ENCODE measurements at places on chromosomes 13 and 19.

DNA sequence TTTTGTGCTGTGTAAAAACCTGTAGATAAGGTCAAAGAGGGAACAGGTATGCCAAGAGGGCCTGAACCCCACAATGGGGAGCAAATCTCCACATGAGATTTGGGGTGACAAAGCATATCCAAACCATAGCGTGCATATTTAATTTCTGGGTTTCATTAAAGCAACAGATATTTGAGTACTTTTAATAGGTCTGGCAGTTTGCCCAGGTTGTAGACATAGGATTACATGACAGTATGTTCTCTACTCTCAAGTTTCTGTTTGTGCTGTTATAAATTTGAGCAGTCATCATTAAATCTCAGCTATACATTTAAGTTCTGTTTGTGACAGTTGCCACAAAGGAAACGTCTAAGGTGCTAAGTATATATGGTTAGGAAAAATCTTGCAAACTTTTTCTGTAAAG is 236.4 kb downstream of the ATP8A2 start:
- DNase-seq, result no peak

DNA sequence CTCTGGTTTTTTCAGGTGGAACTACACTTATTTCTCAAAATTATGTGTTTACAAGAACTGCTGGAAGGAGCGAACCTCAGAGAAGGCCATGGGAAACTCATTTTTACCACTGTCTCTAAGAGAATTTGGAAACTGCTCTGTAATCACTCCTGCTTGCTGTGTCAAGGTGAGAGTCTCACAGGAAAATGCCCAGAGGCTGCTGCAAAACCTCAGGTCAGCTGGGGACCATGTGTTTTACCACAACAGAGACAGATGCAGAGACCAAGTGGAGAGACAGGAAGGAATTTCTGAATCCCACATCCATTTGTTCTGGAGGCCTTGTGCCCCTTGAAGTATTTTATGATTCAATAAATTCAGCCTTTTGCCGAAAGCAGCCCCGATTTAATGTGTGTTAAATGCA is 743.8 kb upstream of the SLC10A2 start:
- no peak for DNase-seq

DNA sequence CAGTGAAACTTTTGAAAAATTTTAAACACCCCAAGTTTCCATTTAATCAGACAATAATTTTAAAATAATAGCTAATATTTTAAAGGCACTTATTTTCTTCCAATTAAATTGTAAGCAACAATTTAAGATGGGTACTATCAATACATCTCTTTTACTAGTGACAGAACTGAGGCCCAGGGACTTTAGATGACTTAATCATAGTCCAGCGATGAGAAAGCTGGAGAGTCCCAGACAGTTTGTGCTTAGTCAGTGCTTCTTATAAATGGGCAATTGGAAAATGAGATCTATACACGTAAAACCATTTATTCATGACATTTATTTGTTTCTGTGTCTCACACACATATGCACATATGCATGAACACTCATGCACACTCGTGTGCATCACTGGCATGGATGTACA is 2063.5 kb downstream of the PCDH9 start:
- DNase-seq, result no peak

GRCh38 chr13:40508127-40508526 is 158.3 kb downstream of the FOXO1 start:
- DNase-seq, result no peak

- DNase-seq, result no peak
These were observed 96.7 kb upstream of the CLDN10 start for GRCh38 chr13:95455782-95456181.

DNA sequence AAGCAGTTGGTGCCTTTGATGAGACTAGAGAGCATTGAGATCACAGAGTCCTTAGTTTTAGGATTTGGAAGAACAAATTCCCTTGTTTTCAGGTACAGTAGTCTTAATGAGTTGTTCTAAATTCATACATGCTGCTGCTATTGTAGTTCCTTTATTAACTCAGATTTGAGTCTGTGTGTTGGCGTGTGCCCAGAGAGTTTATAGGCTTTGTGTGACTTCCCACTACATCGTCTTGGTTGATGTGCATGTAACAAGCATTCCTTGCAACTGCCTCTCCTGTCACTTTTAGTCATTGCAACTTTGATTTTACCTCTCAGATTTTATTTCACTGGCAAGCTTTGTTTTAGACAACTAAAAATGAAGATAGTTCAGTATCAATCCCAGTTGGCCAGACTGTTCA is 135.5 kb downstream of the ZAR1L start:
- DNase-seq, result no peak

DNA sequence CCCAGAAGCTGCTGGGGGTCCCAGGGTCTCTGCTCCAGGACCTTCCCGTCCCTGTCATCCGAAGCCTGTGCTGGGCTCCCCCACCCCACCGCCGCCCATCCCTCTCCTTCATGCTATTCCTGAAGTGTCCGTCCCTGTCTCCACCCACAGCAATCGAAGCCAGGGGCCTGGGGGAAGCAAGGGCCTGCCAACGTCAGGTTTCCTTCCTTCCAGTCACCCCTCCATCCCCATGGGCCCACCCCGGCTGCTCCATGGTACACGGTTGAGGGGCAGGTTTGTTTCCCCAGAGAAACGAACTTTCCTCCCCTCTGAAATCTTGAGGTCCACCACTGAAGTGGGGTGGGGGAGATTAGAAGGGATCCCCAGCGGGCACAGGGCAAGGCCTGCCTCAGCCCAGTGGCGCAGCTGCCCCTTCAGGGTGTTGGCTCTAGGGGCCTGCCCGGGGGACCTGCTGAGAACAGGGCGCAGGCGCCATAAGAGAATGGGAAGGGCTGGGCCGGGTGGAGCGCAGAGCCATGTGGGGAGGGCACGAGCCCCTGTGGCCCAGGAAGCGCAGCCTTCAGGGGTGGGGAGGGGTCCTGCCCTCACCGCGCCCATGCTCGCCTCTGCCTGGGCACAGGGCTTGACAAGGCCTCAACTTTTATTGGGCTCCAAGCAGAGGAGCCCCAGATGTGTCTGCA is 16.1 kb downstream of the CEBPG start:
- DNase-seq, result no peak

DNA sequence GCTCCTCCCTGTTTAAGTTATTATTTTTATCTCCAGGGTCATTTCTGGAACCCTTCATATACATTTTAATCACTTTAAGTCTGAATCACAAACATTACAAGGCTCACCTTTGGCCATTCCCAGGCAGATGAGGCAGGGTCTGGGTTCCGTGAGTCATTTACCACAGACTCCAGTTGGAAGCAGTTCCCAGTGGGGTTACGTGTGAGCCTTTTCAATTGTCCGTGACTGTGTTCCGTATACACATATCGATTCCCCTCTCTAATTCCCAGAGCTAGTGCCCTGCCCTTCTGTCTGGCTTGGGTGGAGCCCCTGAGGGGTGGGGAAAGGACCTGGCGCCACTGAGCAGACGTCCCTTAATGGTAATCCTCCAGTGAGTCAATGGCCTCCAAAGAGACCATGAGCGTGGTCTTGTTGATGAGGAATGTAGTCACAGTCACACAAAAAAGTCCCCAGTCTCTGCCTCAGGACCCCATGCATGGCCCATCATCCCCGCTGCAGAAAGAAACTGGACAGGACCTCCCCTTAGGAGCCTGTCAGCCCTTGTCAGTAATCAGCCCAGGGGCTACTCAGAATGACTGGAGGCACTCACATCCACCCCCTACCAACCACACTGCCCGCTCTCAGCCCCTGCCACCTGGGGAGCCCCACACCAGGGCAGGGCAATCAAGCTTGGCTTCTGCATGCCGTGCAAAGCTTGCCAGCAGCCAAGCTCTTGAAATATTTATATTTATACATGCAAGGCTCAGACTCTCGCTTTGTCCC is 144.4 kb downstream of the ZIC5 start:
- DNase-seq, result no peak

- no peak for DNase-seq
These were observed 9.1 kb upstream of the SERTAD3 start for GRCh38 chr19:40453151-40453735.

- no peak for DNase-seq
These were observed 488.3 kb downstream of the PCDH17 start for GRCh38 chr13:58119804-58120203.

- no peak for DNase-seq
These were observed 263.7 kb upstream of the PCDH9 start for GRCh38 chr13:67493835-67494234.

- DNase-seq, result peak; percentile 78
These were observed 28.8 kb downstream of the ACTN4 start for GRCh38 chr19:38676023-38676877.

DNA sequence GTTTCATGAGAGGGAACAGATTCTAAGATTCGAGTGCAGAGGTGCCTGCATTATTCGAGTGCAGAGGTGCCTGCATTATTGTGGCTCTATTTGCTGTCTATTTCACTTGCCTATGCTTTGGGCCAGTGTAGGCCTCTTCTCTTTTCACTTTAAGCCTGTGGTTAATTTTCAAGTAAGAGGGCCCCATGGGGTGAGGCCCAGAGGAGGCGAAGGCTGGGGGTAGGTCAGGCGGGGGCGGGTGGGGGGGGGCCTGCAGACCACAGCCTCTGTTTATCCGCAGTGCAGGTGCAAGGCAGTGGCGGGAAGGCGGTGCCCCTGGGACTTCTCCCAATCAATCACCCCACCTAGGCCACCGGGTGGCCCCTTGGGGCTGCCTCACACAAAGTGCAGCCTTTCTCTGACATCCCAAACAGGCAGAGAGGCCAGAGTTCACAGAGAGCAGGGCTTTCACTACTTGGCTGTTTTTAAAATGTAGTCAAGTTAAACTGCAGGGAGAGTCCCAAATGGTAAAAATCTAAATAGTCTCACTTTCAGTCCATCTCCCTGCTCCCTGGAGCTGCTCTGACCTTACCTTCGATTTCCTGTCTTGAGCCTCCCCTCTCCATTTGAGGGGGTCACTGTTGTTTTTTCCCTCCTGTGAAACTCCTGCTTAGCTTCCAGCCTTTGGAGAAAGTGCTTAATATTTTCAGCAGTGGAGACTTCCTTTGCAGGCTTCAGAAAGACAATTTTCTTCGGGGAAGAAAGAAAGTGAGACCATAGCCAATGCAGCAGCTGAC is 249.0 kb downstream of the DLEU7 start:
- DNase-seq, result no peak

DNA sequence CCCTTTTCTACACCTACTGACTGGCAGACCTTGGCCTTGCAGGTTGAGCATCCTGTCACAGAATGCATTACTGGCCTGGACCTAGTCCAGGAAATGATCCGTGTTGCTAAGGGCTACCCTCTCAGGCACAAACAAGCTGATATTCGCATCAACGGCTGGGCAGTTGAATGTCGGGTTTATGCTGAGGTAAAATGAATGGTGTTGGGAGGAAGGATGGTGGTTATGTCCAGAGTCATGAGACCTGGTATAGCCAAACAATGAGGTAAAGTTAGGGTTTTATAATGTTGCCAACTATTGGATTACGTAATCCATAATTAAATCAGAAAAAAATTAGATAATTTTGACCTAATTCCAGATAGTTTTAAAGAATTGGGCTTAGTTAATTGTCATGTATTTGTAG is 212.5 kb downstream of the PCCA start:
- DNase-seq, result no peak

DNA sequence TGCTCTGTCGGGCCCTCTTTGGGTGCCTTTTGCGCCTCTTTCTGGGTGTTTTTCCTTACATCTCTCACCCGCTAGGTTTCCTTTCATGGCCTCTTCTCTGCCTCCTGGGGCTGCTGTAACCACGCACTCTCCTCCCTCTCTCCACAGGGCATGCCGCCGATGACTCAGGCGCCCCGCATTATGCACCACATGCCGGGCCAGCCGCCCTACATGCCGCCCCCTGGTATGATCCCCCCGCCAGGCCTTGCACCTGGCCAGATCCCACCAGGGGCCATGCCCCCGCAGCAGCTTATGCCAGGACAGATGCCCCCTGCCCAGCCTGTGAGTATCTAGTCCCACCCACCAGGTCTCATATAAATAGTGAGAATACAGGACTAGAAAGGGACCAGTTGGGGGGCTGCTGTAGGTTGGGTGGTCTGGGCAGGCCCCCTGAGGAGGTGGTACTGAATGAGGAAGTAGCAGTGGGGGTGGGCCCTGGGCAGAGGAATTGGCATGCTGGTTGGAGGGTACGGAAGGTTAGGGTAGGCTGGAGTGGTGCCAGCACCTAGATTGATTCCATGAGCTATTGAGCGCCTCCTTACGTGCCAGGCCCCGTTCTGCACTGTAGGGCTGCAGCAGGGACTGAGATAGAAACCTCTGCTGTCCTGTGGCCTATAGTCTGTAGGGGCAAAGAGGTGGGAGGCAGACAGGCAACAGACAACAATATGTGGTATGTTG is 11.9 kb downstream of the SNRPA start:
- no peak for DNase-seq

- DNase-seq, result no peak
These were observed 7.1 kb downstream of the NFIX start for GRCh38 chr19:13002166-13002898.

DNA sequence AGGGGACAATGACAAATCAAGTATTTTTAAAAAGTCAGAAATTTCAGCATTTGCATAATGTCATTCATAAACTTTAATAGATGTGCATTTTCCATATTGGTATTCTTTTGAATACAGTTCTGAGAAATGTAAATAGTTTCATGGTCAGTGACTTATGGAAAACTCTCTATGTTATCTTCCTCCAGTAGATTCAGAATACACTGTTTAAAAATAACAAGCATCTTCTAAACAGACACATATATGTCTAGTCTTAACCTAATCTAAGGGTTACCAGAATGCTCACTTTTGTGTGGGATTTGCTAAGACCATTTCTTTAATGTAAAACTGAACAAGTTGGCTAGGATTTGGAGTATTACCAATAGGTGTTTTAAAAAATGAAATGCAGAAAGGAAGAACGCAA is 119.8 kb upstream of the SGCG start:
- DNase-seq, result no peak

DNA sequence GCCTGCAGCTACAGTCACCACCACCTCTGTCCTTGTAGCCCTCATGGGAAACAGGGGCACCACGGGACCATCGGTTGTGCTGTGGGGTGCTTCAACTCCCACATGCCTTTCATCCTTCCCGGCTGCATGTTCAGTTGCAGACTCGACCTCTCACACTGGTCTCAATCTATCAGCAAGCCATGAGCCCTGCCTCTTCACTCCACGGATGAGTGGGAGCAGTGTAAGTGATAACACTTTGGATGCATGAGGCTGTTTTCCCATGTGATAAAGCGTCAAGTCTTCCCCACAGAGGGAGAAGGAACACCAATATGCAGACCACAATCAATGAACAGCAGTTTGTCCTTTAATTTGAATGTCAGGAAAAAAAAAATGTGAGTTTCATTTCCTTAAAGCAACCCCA is 12.2 kb downstream of the SERP2 start:
- no peak for DNase-seq

- peak; percentile 47 for DNase-seq
These were observed 36.3 kb downstream of the SMIM24 start for GRCh38 chr19:3443840-3444694.

- DNase-seq, result peak; percentile 71
These were observed 645 bp downstream of the UBL3 start for GRCh38 chr13:29849731-29850212.

GRCh38 chr13:106588367-106588766 is 20.4 kb upstream of the ARGLU1 start:
- DNase-seq, result no peak

DNA sequence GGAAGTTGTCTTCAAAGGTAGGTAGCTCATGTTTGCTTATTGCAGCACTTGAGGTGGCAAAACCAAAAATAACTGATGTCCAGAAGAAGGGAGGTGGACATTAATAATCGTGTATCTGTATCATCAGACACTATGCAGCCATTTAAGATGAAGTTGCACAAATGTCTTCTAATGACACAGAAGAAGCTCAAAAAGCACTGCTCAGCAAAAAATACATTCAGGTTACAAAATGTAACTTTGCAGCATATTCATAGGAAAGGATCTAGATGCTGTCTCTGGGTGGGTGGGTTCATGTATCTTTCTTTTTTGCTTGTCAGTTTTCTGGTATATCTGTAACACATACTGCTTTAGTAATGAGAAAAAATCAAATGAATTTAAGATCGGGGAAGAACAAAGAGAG is 247.8 kb downstream of the DNAJC15 start:
- no peak for DNase-seq

Data from IMR-90 (cell line).